ENCODE measurements at places on chromosomes 3 and 15.
A peak's percentile ranks its signal among the peaks of the same experiment; 100 is the strongest.

DNA sequence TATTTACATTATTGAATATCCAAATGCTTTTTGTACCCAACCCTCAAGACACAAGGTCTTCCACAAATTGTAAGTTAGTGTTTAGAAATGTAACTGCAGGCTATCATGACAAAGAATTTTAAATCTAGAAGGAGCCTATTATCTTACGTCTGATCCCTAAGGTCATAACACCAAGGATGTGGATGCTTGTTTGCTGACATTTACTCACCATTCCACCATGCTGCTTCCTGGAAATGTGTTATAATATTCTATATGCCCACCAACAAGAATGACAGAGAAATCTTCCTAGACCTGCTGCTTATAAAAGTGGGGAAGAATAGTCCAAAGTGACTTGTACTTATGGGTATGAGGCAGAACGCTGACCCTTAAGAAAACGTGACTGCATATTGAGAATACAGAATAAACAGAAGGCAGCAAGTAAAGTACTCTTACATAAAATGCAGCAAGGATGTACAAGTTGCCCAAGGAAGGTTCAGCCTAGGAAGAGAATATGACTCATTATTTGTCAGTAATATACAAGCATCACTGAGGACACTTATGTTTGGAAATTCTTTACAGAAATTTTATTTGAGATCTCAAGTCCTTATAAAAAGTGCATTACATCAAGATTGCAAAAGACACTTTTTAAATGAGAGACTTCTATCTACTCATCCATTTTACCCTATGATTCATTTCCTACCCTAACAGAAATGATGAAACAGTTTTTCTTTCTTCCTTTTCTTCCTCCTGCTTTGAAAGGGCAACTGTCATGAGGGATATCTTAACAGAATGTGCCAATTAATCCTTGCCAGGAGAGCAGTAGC is 59.6 kb downstream of the ESYT3 start:
- peak; percentile 86 for DNase-seq

- DNase-seq = no peak
Observed at GRCh38 chr3:139318431-139318816, 25.4 kb upstream of the MRPS22 start.

DNA sequence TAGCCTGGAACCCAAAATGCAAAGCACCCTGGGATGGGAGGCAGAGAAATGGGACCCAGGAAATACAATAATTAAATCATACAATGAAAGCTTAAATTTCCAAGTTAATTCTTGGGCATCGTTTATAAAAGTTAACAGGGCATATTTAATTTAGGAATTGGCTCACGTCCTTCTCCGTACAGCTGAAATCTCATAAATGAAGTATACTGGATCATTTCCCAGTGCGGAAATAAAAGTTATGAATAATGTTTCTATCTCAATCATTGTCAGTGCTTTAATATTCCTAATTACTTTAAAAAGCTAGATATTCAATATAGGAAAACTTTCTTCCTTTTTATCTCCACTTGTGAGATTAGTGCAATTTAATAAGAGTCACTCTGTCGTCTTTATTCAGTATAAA is 164.0 kb downstream of the MEGF11 start:
- DNase-seq = no peak

DNA sequence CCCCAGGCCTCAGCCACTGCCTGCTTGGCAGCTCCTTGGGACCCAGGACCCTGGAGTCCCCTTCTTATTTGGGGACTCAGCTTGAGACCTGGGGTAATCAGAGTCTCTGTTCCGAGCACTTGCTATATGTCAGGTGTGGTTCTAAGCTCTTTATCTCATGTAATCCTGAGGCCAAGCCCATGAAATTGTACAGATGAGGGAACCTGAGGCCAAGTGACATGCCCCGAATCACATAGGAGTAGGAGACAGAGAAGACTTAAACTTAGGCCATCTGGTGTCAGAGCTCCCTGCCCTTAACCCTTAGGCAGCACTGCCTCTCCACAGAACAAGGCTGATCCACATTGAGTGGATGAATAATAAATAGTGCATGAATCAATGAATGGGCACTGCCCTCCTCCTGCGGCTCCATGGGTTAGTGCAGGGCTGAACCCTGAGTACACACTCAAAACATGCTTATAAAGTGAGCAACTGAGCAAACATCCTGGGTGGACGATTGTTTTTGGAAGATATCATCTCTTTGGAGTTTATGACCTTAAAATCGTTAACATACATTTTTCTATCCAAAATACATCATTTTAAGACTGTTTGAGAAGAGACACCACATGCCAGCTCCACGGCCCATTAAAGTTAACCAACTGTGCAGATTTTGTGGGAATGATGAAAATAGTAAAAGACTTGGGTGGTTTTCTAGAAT is 33.2 kb upstream of the IQSEC1 start:
- DNase-seq = no peak

DNA sequence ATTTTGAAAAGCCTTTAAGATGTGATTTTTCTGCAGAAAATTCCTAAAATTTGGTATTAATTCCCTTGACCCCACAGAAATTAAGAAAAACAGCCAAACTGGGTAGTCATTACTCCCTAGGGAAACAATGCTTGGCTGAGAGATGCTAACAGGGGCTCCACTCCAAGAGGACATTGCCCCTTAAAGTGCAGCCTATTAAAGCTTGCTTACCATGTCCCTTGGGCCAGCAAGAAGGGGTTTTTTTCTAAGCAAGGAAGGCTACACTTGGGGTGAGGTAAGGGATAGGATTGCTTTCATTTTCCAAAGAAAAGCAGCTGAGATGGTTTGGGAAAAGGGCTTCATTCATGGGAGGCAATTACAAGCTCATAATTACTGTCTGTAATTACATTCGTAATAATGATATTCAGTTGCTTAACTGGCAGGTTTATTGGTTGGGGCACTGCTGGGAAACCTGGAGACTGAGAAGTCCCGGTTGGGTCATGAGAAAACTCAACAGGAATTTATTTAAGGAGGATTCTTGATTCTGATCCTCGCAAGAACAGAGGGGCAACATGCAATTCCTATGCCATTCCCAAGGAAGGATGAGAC is 247.5 kb downstream of the NR1D2 start:
- DNase-seq = no peak

- DNase-seq = no peak
Observed at GRCh38 chr3:123039178-123039577, 11.6 kb upstream of the SEMA5B start.

DNA sequence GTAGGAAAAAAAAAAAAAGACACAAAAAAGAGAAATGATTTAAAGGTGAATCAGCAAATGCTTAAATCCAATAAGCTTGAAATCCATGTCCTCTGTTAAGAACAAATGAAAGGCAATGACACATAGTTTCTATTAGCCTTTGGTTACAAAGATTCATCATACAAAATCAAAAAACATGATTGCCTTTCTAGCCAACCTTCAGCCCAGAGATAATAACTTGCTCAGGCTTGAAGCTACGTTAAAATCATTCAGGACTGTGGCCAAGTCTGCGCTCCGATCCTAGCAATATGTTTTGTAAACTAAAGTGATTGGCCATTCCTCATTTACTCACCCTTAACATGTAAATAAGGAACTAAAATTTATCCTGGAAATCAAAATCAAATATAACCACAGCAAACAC is 556.7 kb downstream of the FGF12 start:
- DNase-seq = no peak

GRCh38 chr3:188230962-188231361 is 77.0 kb downstream of the LPP start:
- DNase-seq = peak; percentile 29

- peak; percentile 83 for DNase-seq
Observed at GRCh38 chr15:66720206-66721010, 18.4 kb downstream of the SMAD6 start.

DNA sequence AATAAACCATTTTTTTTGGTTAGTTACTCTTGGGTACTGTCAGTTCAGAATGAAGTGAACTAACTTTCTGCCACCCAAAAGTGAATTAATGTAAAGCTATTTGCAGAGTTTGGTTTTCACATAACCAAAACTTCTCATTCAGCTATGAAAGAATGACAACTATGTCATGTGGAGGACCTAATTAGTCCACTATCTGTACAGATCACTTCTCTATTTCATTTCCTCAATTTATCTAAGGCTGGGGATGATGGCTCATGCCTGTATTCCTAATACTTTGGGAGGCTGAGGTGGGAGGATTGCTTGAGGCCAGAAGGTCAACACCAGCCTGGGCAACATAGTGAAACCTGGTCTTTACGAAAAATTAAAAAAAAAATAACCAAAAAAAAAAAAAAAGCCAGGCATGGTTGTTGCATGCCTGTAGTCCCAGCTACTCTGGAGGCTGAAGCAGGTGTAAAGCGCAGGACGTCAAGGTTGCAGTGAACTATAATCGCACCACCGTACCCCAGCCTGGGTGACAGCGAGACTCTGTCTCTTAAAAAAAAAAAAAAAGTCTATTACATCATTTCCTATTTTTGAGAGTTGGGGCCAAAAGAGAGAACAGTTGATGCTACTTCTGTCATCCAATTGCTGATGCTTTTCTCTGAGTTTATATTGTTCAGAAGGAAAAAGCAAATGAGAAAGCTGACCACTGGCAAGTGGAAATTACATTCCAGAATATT is 8.7 kb downstream of the HYPK start:
- no peak for DNase-seq

DNA sequence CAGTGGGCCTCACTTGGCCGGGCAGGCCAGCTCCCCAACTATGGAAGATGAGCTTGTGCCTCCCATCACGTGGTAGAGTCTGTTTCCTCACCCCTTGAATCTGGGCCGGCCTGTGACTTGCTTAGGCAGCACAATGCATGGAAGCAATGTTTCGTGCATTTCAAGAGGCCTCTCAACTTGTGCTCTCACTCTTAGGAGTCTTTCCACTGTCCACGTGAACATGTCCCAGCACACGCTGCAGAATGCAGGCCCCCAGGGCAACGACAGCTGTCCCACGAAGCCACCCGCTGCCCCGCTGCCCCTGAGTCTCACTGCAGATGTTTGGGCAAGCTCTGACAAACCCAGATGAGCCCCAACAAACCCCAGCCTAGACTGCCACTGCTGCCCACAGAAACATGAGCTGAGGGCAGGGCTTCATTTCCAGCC is 27.2 kb upstream of the SLC41A3 start:
- no peak for DNase-seq

- DNase-seq = no peak
Observed at GRCh38 chr15:81495780-81496467, 121.9 kb upstream of the TMC3 start.

DNA sequence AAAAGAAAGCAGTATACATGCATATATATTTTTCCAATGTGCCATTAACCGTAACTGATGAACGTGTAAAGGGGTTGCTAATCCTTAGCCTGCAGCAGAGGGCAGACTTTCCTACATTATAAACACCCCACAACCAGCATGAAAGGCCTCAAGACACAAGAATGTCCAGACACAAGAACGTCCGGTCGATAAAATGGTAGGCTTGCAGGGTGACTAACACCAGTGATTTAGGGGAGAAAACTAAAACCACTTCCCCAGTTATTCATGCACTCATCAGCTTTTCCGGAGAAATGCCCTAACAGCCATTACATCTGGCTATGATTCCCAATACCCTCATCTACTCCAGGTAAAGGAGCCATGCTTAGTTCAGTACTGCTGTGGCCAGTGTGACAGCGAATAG is 57.4 kb downstream of the LRTM1 start:
- peak; percentile 98 for DNase-seq

GRCh38 chr3:152097120-152097519 is 171.6 kb upstream of the MBNL1 start:
- no peak for DNase-seq

DNA sequence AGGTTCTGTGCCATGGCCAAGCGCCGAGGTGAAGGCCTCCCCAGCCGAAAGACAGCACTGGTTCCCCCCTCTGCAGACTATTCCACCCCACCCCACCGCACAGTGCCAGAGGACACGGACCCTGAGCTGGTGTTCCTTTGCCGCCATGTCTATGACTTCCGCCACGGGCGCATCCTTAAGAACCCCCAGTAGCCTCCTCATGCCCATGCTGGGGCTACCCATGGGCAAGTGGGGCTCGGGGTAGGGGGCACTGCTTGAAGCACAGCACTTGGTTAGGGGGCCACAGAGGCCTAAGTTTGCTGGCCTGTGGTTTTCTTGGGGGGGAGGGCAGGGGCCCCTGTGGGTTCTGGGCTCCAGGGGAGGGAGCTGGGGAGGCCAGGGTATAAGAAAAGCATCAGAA is 4.8 kb upstream of the CHST14 start:
- DNase-seq = no peak

- DNase-seq = no peak
Observed at GRCh38 chr3:189322339-189322738, 150.6 kb downstream of the TPRG1 start.

- DNase-seq = no peak
Observed at GRCh38 chr3:67312155-67312554, 314.0 kb downstream of the KBTBD8 start.

GRCh38 chr3:128281461-128282367 is 128.4 kb downstream of the EEFSEC start:
- no peak for DNase-seq

- DNase-seq = no peak
Observed at GRCh38 chr3:48716508-48716981, 476 bp downstream of the IP6K2 start.

DNA sequence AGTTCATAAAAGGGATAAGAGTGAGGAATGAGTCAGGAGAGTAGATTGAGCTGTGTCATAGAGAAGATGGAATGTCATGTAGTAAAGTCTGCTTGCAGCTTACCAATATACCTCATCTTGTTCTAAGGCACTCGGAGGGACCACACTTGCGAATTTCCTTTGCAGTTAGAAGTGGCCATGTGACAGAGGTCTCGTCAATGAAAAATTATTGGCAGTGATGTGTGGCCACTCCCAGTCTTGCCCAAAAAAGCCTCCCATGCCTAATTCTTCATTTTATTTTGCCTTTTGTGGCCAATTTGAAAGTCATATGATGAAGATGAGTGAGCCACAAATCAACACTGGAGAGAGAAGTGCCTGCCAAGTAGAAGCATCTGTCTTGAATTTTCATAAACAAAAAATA is 465.6 kb upstream of the ZNF385D start:
- DNase-seq = no peak

- DNase-seq = no peak
Observed at GRCh38 chr3:155161640-155162292, 81.6 kb downstream of the MME start.

DNA sequence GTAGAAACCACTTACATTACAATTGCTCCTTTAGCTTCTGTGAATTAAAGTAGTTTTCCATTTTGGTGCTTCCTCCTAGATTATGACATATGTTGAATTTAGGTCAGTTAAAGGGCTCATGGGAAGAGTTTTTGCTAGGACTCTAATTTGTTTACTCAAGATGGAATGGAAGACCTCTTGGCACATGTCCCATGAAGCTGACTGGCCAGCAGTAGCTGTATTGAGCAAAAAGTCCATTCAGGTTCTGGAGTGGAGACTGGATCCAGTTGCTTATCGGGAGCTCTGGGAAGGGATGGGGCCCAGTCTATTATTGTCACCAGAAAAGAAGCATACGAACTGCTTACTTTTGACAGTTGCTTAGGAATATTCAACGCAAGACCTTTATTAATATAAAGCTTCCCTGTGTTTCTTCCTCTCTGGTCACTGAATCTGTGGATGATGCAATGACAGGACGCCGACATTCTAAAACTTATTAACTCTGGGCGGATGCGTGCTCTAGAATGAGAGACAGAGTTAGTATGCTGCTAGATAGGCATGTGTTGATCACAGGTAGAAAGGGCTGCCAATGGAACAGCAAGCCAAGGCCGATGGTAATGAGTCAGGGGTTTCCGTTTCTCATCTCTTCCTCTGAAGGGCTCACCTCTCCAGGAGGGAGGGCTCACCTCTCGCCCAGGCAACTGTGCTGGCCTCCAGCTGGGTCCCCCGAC is 155.8 kb downstream of the NR1D2 start:
- peak; percentile 34 for DNase-seq

GRCh38 chr3:190973771-190974170 is 111.3 kb upstream of the GMNC start:
- DNase-seq = no peak
